AG20443 (cell line): ENCODE measurements at places on chromosomes 4 and X.
A peak's percentile ranks its signal among the peaks of the same experiment; 100 is the strongest.

GRCh38 chr4:42480281-42480680 is 83.0 kb downstream of the SHISA3 start:
- no peak for DNase-seq

GRCh38 chr4:95124906-95125504 is 367.2 kb downstream of the BMPR1B start:
- DNase-seq, result peak; percentile 68

DNA sequence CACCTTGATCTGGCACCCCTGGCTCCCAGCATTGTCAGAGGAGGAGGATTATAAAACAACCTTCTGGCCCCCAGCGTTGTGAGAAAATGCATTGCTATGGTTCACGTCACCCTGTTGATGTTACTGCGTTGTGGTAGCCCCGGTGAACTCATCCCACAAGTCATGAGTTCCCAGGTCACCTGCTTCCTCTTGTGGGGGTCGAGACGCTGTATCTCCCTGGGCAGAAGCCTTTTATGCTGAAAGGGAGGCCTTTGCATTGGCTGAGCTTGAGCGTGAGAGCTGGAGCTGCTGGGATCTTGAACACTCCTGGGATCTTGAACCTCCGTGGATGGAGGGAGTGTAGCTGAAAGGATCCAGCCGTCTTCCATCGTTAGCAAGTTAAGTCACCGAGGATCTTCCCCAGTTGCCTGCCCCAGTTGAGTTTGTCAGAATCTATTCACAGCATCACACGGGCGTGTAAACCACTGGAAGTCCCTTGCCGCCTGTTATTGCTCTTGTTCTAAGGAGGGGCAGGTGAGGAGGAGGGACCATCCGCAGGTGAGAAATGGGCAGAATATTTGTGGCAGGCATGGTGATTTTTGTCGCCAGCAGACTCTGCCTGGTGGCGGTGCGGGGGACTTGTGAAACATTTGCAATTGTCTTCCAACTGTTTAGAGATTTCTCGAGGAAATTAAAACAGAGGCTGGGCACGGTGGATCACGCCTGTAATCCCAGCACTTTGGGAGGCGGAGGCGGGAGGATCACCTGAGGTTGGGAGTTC is 299.9 kb downstream of the ASMT start:
- DNase-seq, result no peak

GRCh38 chrX:154436983-154437752 is at the start of gene GDI1:
Gene GDI1, plus strand, starts transcription at chrX:154437154. Its CDS starts 101 bp downstream, at chrX:154437255.
- peak; percentile 65 for DNase-seq

DNA sequence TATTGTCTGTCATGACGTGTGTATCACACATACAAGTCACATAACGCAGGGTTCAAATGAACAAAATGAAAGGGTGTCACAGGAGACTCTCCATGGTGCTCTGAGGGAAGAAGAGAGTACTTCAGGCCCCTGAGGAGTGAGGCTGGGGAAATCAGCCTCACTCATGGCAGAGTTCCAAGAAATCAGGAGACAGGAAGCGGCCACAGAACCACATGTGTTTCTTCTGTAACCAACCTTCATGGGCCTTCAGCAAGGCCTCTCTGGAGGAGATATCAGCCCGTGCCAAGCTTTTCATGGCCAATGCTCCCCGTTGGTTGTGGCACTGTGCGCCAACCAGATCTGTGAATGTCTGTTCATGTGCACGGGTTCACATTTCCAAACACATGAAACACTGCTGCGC is 76.0 kb downstream of the NAT8L start:
- DNase-seq, result no peak

DNA sequence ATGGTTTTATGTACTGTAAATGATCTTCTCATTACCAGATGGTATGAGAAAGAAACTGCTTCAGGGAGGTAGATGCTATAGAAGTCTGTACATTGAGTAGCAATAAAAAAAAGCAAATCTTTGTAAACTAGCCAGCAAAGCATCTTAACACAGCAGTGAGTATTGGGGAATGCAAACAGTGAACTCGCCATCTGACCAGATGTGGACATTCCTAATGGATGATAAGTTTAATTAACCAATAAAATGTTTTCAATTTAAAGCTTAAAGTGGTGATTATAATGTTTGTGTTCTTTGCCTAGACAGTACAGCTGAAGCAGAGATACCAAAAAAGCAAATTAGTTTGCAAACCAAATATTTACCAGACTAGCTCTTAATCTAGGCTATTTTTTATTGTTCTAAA is 1144.2 kb downstream of the FAT4 start:
- DNase-seq, result no peak

DNA sequence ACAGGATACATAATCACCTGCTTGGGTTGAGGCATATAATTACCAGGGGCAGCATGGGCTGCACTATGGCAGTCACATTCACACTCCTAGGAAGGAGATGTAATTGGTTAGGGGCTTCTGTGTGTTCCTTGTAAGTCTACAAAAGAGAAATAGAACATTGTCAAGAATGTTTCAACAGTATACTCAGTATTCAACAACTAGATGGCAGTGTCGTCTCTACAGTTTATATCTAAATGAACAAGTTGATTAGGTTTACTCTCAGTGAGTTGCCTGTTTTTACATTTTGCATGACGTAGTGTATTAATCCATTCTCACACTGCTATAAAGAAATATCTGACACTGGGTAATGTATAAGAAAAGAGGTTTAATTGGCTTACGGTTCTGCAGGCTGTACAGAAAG is 50.5 kb upstream of the RAB33B start:
- no peak for DNase-seq

DNA sequence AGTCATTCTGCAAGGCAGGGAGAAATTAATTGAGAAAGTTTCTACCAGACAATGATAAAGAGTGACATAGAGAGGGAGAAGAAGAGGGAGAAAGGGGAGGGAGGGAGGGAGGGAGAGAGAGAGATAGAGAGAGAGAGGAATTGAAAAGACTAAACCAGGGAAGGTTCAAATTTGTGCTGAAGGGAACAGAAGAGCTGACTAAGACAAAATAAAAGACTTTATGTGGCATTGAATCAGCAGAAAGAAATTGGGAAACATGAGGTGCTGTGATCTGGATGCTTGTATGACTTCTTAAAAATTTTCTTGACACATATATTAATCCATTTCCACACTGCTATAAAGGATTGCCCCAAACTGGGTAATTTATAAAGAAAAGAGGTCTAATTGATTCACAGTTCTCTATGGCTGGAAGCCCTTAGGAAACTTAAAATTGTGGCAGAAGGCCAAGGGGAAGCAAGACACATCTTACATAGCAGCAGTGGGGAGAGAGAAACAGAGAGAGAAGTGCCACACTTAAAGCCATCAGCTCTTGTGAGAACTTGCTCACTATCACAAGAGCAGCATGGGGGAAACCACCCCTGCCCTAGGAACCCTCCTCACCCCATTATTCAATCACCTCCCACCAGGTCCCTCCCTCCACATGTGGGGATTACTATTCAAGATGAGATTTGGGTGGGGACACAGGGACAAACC is 13.5 kb upstream of the CXCL6 start:
- no peak for DNase-seq

DNA sequence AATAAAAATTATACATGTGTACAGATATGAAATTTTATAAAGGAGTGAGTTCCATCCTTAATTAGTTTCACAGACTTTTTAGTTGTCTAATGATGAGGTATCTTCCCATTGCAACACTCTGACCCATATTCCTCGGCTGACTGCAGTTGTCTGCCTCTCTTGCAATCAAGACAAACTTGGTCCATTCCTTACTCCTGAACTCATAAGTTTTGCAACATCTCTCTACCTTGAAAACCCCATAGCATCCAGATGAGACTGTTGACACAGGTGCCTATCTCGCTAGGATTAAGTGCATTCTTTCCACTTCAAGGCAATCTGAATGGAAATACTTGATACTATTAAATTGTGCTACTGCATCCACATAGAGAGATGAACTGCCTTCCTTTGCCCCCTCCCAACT is 2.3 kb downstream of the XKRX start:
- no peak for DNase-seq

DNA sequence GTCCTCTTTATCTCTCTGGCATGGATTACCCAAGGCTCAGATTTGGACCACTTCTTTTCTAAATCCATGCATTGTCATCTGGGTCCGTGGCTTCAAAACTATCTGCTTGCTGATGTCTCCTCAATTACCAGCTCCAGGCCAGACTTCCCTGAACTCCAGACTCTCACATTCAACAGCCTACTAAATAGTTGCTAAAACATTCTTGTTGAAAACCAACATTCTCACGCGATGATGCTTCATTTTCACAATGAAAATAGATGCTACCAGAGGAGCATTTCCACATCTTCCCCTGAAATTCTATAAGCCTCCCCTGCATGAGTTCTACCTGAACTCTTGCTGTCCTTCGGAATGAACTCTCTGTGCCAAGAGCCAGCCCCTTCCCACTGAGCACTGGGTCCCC is 5.2 kb upstream of the TLR6 start:
- DNase-seq, result no peak

- no peak for DNase-seq
Measured at GRCh38 chrX:24732766-24733500, 39.2 kb downstream of the POLA1 start.

DNA sequence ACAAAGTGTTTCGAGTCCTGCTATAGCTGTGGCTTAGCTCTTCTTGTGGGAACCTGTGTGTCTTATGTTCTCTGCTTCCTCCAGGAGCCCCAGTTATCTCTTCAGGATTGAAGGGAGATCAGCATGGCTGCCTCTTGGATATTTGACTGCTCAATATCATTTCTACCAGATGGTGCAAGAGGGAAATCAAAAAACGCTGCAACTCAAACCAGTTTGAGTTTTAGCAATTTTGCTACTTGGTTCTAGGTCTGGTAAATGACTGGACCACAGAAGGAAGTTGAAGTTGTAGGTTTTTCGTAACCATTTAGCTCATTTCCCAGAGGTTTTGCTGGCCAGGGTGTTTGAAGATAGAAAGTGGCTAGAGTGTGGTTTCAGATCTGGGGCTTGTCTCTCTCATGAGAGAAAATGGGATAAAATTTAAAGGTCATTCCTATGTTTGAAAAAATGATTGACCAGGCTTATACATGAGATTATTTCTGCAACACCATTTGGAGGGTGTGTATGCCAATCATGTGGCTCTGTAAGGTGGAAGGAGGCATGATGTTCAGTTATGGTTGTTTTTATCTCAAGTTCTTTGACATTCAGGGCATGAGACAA is 210.4 kb downstream of the SPRY1 start:
- no peak for DNase-seq

DNA sequence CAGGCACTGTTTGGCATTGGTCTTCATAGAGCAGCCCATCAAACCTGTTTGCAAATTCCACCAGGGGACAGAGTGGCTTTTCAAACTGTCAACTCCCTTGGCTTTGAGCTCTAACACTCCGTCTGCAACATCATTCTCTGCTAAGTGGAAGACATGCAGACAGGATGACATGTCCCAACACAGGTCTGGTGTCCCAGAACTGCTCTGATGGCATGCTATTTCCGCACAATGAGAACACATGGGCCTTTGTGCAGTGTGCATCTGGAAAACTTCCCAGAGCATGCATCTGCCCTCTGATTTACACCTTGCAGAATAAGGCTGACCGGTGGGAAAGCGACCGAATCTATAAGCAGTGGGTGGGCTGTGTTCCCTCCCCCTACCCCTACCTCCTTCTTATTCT is 212.8 kb upstream of the GYPA start:
- DNase-seq, result no peak

DNA sequence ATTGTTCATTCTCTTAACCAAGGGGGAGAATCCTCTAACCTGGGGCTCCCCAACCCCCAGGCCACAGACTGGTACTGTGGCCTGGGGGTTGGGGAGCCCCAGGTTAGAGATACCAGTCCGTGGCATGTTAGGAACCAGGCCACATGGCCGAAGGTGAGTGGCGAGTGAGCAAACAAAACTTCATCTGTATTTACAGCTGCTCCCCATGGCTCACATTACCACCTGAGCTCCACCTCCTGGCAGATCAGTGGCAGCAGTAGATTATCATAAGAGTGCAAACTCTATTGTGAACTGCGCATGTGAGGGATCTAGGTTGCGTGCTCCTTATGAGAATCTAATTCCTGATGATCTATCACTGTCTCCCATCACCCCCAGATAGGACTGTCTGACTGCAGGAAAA is 957.2 kb upstream of the PRKX start:
- DNase-seq, result no peak

- DNase-seq, result no peak
Measured at GRCh38 chr4:114271031-114271430, 291.6 kb upstream of the ARSJ start.

DNA sequence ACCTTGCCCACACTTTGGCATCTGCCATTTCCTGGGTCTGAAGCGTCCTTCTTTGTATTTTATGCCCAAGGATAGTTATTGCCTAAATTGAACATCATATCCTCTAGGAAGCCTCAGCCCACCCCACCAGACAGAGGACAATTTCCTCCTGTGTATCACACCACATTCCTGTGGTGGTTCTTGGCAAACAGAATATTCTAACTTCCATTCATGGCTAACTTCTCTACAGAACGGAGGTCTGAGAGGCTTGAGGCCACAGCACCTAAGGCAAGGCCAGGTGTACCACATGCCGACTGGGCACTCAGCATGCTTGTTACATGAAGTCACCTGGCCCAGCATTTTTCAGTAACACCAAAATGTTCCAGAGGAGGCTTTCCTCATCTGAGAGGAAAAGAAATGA is 42.4 kb downstream of the CD99L2 start:
- DNase-seq, result no peak

GRCh38 chr4:147591106-147591505 is 26.1 kb upstream of the TMEM184C start:
- DNase-seq, result no peak

DNA sequence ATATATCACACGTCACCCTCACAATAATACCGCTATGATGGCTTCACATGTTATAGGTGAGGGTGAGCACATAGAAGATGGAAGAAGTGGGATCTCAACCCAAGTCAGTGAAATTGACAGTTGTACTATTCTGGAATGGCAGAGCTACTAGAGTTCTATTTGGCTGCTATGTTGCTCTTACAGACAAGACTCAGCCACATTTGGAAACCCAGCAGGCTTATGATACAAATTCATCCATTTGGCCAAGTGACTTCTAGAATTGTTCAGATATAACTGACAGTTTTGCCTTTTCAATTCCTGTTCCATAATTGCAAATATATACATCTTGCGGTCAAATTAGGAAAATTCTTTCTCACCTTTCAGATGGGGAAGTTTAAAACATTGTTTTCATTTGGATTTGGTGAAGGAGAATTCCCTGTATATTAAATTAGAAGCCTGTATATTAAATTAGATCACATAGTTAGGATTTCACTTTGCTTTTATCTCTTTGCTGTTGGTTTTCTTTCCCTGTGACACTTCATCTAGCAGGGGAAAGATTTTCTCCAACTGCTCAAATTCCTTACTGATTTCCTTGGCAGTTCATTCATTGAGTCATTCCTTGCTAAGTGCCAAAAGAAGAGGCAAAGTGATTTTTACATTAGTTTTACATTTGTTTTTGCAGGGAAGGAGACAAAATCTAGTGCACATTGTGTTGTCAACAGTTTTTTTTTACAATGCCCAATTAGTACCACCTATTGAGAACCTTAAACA is 120.6 kb upstream of the TBC1D9 start:
- peak; percentile 57 for DNase-seq

GRCh38 chrX:15206306-15206705 is 63.6 kb downstream of the ASB9 start:
- no peak for DNase-seq

- DNase-seq, result no peak
Measured at GRCh38 chr4:182893047-182893446, 24.1 kb downstream of the DCTD start.
